HFFc6 (cell line): ENCODE measurements at places on chromosomes 16 and 17. TPM values are rescaled to one million over a fixed set of nuclear protein-coding genes. Genes with fewer than 3 reads are reported as not detected.

DNA sequence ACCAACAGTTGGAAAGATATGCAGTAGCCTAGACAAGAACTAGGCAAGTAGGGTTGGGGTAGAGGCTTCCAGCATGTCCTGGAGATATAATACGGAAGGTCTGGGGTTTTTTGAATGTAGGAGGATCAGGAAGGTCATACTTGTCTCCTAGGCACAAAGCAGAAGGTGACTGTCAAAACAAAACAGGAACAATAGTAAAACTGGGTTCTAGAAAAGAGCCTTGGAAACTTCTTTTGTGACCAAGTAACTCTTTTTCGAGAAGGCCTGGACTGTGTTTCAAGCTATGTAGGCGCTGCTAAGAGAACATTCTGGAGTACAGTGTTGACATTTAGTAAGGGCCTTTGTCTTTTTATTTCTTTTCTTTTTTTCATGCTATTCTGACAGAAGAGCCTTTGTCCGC is 26.9 kb upstream of the TENT4B start:
- no peak overlapping the region for H3K27ac ChIP-seq
- DNase-seq = no peak
- peaks cover 18% of the 10 kb centered on the region for H3K27me3 ChIP-seq
- peaks cover 5% of the 10 kb centered on the region; the same call in 1 of the 2 replicates for H3K36me3 ChIP-seq
- no peaks in the 10 kb centered on the region for H3K4me1 ChIP-seq

The KIF18B gene
- 9.9 to 25.6 TPM (median 21.4 TPM) in 3 replicates for total RNA-seq

The LRRC3C gene
- total RNA-seq = not detected in 3 replicates

- peaks cover 1% of the 10 kb centered on the region; the same call in 1 of the 2 replicates for H3K27me3 ChIP-seq
- H3K4me1 ChIP-seq = peaks cover 23% of the 10 kb centered on the region
- no peak overlapping the region for H3K27ac ChIP-seq
- peaks cover 8% of the 10 kb centered on the region for H3K36me3 ChIP-seq
Measured at GRCh38 chr17:27349540-27350021, 55.7 kb downstream of the WSB1 start.

- H3K4me1 ChIP-seq = peaks cover 10% of the 10 kb centered on the region
- H3K36me3 ChIP-seq = peaks cover 48% of the 10 kb centered on the region
- no peak overlapping the region for H3K4me3 ChIP-seq
- no peaks in the 10 kb centered on the region for H3K27me3 ChIP-seq
- 0 out of 2 replicates have a peak overlapping the region, but pooled peaks have one; percentile 21 for H3K27ac ChIP-seq
Measured at GRCh38 chr17:27310565-27311110, 16.7 kb downstream of the WSB1 start.

The CFAP97D1 gene
- total RNA-seq = not detected in 3 replicates

- peaks cover 2% of the 10 kb centered on the region for H3K27me3 ChIP-seq
- H3K4me3 ChIP-seq = no peak overlapping the region
- no peaks in the 10 kb centered on the region for H3K4me1 ChIP-seq
- DNase-seq = no peak
- no peaks in the 10 kb centered on the region for H3K36me3 ChIP-seq
- H3K27ac ChIP-seq = no peak overlapping the region
Measured at GRCh38 chr16:79296491-79296890, 304.0 kb downstream of the MAF start.

DNA sequence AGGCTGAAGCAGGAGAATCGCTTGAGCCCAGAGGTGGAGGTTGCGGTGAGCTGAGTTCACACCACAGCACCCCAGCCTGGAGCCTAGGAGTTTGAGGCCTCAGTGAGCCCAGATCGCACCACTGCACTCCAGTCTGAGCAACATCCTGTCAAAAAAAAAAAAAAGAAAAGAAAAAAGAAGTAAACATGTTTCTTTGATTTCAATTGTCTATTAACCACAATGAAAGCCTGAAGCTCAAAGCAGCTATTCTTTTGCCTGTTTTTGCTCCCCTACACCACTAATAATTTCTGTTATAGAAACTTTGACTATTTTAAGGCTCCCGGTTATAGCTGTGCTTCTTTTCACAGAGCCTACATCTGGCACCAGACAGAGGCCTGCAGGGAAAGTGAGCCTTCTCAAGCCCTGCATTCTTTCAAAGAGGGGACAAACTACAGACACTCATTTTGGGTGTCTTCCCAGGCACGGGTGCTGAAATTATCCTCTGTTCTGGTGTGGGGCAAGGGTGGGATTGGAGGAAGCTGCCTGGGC is 14.2 kb upstream of the SLC52A1 start:
- H3K4me3 ChIP-seq = no peak overlapping the region
- H3K36me3 ChIP-seq = no peaks in the 10 kb centered on the region
- H3K27ac ChIP-seq = peak overlapping the region; percentile 30; the same call in 1 of the 2 replicates

GRCh38 chr16:90019543-90020259 is 445 bp upstream of the DBNDD1 start:
- H3K36me3 ChIP-seq = peaks cover 6% of the 10 kb centered on the region
- H3K4me1 ChIP-seq = peaks cover 35% of the 10 kb centered on the region
- peak overlapping the region; percentile 84 for H3K4me3 ChIP-seq
- H3K27ac ChIP-seq = peak overlapping the region; percentile 87
- peak; percentile 79 for DNase-seq

The TXNL4B gene
- total RNA-seq = 10.3 to 11.8 TPM (median 11.1 TPM) in 3 replicates

DNA sequence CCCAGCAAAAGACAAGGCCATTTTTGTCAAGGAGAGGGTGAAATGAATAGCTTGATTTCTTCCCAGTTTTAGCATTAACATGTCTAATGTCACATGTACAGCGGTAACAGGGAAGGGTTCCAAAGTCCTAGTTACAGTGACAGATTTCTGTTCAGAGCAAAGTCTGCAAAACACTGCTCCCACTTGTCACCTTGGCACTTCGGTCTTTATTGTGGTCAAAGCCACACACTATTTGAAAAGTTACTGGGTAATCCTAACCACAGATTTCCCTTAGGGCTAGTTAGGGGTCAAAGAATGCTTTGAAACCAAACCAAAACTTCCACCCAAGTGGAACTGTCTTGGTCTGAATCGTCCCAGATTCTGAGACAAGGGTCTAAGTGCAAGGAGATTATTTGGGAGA is 455.6 kb downstream of the HS3ST3B1 start:
- peaks cover 23% of the 10 kb centered on the region for H3K4me1 ChIP-seq
- no peak overlapping the region for H3K27ac ChIP-seq
- peaks cover 5% of the 10 kb centered on the region for H3K36me3 ChIP-seq

DNA sequence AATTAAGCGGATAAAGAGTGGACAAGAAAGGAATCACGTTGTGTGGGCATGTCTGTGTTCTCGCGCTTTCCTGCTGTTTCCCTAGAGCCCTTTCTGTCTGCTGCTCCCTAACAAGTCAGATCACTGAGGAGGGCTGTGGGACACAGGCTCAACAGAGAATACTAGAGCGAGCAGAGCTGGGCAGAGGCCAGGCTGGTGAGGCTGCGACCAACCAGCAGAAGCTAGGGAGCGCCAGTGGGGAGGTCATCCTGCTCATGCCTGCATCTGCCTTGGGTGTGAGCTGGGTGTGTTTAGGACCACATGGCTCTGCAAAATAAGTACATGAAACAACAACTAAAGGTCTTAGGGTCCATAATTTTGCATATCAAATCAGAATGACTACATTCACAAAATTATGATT is 11.5 kb upstream of the FOXJ1 start:
- no peak overlapping the region for H3K4me3 ChIP-seq
- no peaks in the 10 kb centered on the region for H3K36me3 ChIP-seq
- H3K27ac ChIP-seq = no peak overlapping the region
- H3K4me1 ChIP-seq = no peaks in the 10 kb centered on the region
- peaks cover 38% of the 10 kb centered on the region for H3K27me3 ChIP-seq

The DDX19B gene
- total RNA-seq = 18.1 to 26.1 TPM (median 18.6 TPM) in 3 replicates

The BRD7 gene
- total RNA-seq = 50.5 to 62.8 TPM (median 60.9 TPM) in 3 replicates

DNA sequence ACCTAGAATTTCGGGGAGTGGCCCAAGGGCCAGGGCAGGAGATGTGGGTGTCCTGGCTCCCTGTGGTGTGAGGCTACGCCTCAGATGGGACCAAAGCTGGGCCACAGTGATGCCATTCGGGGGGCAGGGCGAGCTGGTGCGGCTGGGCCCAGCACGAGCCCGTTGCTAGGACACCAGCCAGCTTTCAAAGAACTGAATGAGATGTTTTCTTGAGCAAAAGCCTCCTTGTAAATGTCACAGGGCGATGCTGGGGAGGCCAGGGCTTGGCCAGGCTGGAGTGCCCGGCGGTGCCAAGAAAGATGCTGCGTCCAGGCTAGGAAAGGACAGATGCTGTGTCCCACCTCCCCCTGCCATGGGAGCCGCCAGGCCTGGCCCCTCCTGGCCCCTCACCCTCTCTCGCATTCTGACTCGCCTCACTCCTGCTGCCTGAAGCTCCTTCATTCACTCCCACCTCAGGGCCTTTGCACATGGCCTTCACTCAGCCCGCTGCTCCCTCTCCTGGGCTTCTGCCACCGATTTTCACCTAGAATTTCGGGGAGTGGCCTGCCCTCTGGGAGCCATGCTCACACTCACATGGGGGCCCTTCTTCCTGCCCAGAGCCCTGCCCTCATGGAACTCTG is 39.1 kb downstream of the CPNE2 start:
- H3K27me3 ChIP-seq = no peaks in the 10 kb centered on the region; the same call in 1 of the 2 replicates
- H3K36me3 ChIP-seq = no peaks in the 10 kb centered on the region
- H3K27ac ChIP-seq = no peak overlapping the region
- no peak for DNase-seq

DNA sequence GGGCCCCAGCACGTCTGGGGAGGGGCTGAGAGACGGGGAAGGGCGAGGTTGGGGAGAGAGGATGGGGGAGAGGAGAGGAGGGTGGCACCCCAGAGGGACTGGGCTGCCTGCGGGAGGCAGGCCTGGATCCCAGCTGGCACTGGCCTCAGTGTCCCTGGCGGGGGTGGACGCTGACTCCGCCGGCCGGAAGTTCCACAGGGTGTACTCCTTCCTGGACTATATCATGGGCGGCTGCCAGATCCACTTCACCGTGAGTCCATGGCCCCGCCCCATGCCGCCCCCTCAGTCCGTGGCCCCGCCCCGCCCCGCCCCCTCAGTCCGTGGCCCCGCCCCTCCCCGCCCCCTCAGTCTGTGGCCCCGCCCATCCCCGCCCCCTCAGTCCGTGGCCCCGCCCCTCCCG is 11.3 kb downstream of the CPNE7 start:
- H3K36me3 ChIP-seq = no peaks in the 10 kb centered on the region
- no peak overlapping the region for H3K27ac ChIP-seq
- peaks cover 3% of the 10 kb centered on the region for H3K27me3 ChIP-seq
- no peak overlapping the region for H3K4me3 ChIP-seq
- DNase-seq = no peak
- H3K4me1 ChIP-seq = no peaks in the 10 kb centered on the region

DNA sequence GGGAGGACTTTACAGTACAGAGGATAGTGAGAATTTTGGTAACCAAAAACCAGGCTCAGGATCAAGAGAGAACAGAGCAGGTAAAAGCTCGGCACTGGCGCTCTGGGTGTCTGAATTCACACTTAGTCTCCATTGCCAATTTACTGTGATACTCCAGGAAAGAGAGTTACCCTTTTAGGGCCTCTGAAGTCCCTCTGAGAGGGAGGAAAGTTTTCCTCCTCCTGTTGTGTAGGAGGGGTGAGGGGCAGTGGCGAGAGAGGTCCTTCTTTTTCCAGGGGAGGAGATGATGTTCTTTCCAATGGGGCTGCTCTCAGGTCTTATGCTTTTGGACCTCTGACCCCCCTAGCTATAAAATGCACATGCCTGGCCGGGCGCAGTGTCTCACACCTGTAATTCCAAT is 5.4 kb upstream of the TNS4 start:
- no peak overlapping the region for H3K27ac ChIP-seq
- H3K36me3 ChIP-seq = no peaks in the 10 kb centered on the region
- H3K27me3 ChIP-seq = peaks cover 3% of the 10 kb centered on the region
- DNase-seq = no peak
- peaks cover 17% of the 10 kb centered on the region for H3K4me1 ChIP-seq

DNA sequence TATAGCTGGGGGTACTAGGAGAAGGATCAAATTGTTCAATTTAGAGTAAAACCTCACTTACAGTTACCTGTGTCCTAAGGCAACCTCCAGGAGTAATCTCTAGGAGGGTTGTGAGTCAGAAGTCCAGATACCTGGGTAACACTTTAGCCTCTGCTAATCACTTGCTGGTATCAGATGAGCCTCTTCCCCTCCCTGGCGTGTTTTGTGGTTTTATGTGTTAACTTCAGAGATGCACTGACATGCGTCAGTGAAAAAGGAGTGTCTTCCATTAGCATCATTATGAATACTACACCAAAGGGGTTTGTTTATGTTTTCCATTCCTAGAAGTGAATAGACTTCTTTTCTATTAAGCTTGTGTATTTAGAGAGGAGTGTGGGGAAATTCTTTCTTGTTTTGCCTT is 208.2 kb downstream of the FTO start:
- no peak overlapping the region for H3K4me3 ChIP-seq
- H3K4me1 ChIP-seq = peaks cover 19% of the 10 kb centered on the region; the same call in 1 of the 2 replicates
- H3K27me3 ChIP-seq = no peaks in the 10 kb centered on the region
- no peak overlapping the region for H3K27ac ChIP-seq
- H3K36me3 ChIP-seq = no peaks in the 10 kb centered on the region

GRCh38 chr17:67922503-67922902 is 73.8 kb downstream of the C17orf58 start:
- no peaks in the 10 kb centered on the region; the same call in 1 of the 2 replicates for H3K27me3 ChIP-seq
- H3K36me3 ChIP-seq = peaks cover 16% of the 10 kb centered on the region; the same call in 1 of the 2 replicates
- H3K4me1 ChIP-seq = no peaks in the 10 kb centered on the region
- H3K4me3 ChIP-seq = no peak overlapping the region
- DNase-seq = no peak

DNA sequence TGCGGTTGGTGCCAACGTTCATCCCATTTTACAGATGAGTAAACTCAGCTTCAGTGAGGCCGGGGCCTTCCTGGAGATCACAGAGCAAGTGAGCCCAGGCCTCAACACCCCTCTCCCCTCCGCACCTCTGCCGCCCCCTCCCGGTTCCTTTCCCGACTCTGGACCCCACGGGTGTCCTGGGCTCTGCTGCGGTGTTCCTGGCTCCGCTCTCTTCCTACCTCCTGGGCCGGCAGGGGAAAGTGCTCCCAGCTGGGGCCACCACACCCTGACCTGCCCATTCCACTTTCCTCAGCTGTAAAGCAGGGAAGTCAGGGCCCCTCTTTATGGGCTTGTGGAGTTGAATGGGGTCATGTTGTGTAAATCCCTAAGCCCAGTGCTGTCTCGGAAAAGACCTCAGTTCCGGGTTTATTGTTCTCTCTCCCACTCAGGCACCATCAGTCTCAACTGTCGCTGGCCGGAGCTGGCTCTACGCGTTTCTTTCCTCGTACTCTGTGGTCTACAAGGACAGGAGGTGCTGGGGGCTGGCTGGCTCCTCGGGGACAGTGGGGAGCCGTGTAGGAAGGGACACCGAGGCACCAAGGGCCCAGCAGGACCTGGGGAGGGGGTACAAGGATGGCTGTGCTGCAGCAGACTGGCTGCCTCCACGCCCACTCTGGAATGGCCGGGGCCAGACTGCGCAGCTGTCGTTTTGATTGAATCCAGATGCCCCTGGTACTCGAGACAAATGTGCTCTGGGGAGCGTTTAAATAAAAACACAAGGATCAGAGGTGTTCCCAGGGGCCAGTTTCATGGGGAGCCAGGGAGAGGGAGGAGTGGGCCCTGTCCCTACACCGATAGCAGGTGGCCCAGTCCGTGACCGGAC is 21.7 kb upstream of the ACSF3 start:
- H3K27ac ChIP-seq = no peak overlapping the region
- no peak overlapping the region for H3K4me3 ChIP-seq
- DNase-seq = no peak
- H3K36me3 ChIP-seq = peaks cover 11% of the 10 kb centered on the region; the same call in 1 of the 2 replicates

- no peaks in the 10 kb centered on the region for H3K36me3 ChIP-seq
- no peaks in the 10 kb centered on the region for H3K4me1 ChIP-seq
- DNase-seq = no peak
- H3K27ac ChIP-seq = no peak overlapping the region
Measured at GRCh38 chr17:34665819-34666763, 86.7 kb downstream of the TMEM132E start.

- DNase-seq = no peak
- no peak overlapping the region for H3K4me3 ChIP-seq
- H3K36me3 ChIP-seq = peaks cover 56% of the 10 kb centered on the region
- H3K4me1 ChIP-seq = peaks cover 74% of the 10 kb centered on the region
Measured at GRCh38 chr16:67963662-67964321, 4.6 kb downstream of the SLC12A4 start.
